ENCODE measurements at places on chromosomes 7 and 10.

GRCh38 chr7:69839782-69840181, 241.5 kb downstream of the AUTS2 start:
- no peak for DNase-seq

- no peak for DNase-seq
These were observed 86.2 kb downstream of the FAM13C start for GRCh38 chr10:59276133-59276532.

GRCh38 chr10:62268399-62269114, at the start of gene RTKN2:
RTKN2 (minus strand) TSS chr10:62268844; CDS start chr10:62268610, 234 bp downstream.
- DNase-seq = peak; percentile 28

- DNase-seq = no peak
These were observed 156.1 kb upstream of the CTBP2 start for GRCh38 chr10:125316436-125316835.

DNA sequence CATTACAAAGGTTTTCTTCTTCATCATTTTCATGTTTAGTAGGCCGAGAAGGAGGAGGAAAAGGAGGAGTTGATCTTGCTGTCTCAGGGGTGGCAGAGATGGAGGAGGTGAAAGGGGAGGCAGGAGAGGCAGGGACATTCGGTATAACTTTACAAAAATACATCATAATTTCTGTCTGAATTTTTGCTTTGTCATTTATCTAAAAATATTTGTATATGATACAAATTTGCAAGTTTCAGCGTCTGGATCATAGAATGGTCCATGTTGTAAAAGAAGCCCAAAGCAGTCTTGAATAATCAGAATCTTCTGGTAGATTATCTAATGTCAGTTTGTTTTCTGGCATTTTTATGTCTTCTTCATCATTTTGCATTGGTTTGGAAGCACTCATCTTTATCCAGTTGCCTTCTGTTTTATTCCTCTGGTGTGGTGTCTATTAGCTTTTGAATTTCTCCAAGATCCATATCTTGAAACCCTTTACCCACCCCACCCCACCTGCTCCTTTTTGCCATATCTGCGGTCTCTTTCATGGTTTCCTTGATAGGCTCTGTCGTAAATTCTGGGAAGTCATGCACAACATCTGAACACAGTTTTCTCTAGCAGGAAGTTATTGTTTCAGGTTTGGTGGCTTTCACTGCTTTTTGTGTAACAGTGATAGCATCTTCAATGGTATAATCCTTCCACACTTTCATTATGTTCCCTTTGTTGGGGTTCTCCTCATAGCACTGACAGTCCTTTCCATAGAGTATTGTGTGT, 95.0 kb downstream of the ST7 start:
- no peak for DNase-seq

DNA sequence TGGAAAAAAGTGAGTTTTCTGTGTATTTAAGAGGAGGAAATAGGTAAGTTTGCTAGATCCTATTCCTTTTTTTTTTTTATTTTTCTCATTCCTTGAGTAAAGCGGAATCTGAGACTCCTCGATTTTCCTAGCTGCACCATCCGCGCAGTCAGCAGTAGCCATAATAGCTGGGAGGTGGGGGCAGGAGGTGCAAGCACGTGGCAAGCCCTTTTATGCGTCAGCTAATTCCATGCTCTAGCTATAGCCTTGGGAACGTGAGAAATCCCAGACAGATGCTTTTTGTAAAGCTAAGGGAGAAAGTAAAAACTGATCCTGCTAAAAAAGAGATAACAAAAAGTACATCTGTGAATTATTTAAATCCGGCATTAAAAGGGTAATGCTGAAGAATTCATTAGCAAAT, 33.2 kb upstream of the TPK1 start:
- DNase-seq = no peak

GRCh38 chr7:151207804-151208203, 2.5 kb downstream of the H2BK1 start:
- no peak for DNase-seq

DNA sequence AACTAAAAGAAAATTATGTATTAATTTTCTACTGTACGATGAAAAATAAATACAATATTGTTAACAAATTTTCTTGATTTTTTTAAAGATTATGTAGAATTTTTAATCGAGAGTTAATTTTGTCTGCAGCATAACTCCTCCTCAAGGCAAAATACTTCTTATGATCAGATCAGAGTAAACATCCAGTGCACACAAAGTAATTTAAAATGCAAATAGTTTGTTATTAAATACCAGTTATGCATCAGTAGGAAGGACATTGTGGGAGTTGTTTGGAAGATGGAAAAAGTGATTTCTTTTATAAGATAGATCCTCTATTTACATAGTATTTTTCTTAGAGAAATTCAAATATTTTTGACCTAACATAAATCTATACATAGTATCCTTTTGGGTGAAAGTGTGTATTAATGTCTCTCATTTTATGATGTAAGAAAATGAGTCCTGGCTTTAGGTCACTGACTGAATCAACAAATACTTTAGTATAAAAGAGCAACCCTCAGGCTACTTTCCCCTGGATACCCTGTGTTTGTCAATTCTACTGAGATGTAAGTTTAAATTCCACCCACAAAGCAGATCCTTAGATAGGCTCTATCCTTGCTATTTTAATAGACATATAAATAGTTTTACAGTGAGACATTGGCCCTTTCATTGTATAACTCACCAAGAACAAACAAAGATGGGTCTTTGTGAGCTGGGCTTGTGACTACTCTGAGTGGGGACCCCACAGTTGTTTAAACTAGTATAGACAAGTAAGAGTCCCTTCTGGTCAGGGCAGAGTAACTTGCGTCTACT, 1133.7 kb downstream of the GATA3 start:
- DNase-seq = no peak

GRCh38 chr7:138564365-138564764, 104.3 kb downstream of the TRIM24 start:
- no peak for DNase-seq

DNA sequence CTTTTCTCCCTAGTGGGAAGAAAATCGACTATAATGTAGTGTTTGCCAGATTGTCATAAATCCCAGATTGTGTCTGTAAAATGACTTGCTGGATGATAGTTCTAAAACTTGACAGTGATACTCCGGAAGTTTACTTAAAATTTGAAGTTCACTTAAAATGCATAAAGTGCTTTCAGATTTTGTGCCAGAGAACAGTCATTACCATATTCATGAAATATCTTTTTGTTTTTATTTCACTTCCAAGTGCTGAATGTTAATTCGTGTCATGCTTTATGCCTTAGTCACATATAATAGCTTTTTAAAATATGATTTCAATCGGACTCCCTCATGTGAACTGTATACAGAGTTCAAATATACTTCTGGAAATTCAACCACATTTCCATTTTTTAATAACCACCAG, 30.4 kb downstream of the PRPF18 start:
- no peak for DNase-seq

DNA sequence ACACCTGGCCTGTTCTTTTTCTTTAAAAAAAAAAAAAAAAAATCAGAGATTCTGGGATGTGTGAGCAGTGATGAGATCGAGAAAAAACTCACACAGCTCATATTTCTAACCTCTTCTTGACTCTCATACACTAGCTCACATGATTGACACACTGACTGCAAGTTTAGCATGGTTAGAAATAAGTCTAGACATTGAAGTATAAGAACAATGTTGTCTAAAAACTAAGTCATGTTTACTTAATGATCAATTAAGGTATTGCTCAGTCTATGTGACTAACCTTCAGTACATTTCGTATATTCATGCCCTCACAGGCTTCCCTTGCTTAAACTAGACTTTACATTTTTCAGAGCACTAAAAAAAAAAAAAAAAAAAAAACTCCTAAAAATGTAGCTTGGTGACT, 775.1 kb downstream of the GATA3 start:
- DNase-seq = no peak

GRCh38 chr10:70115948-70116682, 16.5 kb downstream of the AIFM2 start:
- no peak for DNase-seq

DNA sequence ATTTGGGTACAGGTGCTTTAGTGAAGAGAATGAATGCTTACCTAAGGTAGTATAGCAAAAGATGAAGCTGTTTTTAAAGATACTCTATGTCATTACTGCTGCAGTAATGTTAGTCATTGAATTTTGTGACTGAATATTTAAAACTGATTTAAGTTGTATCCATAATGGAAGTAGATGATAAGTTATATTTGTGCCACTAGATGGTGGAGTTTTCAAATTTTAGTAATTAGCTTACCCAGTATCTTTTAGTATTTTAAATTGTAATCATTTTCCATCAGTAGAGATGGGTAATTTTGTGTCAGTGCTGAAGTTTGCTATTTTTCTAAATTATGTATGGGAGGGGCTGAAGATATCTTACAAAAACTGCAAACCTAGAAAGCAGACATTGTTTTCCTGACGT, 25.2 kb downstream of the HBP1 start:
- no peak for DNase-seq

DNA sequence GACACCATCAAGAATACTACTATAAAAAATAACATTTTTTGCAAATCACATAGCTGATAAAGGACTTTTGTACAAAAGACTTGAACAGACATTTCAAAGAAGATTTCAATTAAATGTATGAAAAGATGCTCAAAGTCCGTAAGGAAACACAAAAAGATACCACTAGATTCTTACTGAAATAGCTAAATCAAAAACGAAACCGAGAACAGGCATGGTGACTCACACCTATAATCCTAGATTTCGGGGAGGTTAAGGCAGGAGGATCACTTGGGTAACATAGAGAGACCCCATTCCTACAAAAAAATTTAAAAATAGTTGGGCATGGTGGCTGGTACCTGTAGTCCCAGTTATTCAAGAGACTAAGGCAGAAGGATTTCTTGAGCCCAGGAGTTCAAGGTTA, 520.2 kb upstream of the GRM3 start:
- no peak for DNase-seq

DNA sequence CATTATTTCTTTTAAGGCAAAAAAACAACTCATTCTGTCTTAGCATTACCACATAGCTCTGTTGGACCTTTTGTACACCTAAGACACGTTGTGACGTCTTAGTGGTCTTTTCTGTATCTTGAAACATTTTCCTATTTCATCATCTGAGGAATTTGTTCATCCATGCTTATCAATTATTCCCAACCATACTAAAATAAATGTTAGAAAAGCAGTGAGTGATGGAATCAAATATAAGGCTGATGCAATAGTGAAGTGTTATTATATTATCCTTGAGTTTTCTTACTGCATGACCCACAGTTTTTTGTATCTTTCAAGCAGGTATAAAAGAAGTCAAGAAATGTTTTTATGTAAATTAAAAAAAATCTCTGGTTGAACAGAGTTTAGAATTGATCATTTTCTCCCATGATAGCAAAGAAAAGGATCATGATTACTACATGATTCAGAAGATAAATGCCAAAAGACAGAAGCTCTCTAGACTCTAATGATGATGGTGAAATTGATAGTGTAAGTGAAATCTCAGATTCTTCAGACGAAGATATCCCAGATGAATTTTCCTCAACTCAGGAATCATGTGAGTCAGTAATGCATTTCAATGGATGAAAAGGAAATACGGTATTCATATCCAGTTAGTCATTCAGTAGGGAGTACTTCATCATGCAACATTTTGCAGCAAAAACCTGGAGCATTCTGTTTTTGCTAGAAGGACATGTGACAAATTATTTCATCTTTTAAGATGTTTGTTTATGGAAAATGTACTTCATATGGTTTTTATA, 51.4 kb downstream of the CELF2 start:
- DNase-seq = no peak

GRCh38 chr10:132195366-132196075, 8.8 kb downstream of the DPYSL4 start:
- DNase-seq = no peak

- no peak for DNase-seq
These were observed 5.7 kb downstream of the NRF1 start for GRCh38 chr7:129617178-129617577.

DNA sequence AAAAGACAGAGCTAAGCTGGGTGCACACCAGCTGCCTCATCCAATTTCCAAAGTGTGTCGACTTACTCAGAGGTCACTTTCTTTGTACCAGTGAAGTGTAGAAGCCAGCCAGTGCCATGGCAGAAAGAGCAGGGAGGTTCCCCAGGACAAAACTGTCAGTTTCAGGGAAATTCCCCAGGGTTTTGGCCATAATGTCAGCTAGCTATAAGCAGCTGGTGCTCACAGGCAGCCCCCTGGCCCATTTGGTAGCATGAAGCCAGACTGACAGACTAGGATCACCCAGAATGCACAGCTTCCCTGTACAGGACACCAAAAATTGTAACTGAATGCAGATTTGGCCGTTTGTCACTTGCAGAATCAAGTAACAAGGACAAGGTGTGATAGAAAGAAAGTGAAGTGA, 28.6 kb downstream of the MRPL32 start:
- no peak for DNase-seq

- no peak for DNase-seq
These were observed 22.4 kb downstream of the ZNF33A start for GRCh38 chr10:38032886-38033285.

- no peak for DNase-seq
These were observed 3.5 kb downstream of the STK31 start for GRCh38 chr7:23713285-23714149.

- no peak for DNase-seq
These were observed 27.0 kb upstream of the SUN1 start for GRCh38 chr7:805261-805660.

DNA sequence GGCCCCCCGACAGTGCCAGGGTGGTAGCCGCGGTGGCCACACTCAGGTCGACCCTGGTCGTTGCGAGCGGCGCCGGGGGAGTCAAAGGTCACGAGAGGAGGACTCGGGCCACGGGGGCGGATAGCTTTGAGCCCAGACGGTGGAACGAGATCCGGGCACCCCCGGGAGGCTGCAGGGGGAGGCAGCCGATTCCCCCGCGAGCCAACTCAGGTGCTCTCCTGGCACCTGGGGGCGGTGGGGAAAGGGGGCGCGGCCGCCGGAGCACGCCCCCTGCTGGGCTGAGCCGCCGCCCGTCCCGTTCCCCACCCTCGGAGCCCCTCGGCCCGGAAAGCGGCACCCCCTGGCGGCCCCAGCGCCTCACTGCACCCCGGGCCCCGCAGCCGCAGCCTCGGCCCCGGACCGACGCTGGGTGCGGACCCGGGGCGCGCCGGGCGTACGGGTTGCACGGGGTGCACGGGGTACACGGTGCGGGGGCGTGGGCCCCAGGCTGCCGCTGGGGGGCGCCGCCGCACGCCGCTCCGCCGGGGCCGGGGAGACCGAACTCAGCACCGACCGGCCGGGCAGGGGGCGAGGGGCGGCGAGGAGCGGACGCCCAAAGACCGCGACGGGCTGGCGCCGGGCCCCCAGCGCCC, 521 bp upstream of the NYAP1 start:
- peak; percentile 66 for DNase-seq

GRCh38 chr10:14653271-14654161, 121.2 kb downstream of the FAM107B start:
- DNase-seq = no peak

- no peak for DNase-seq
These were observed 393.3 kb upstream of the AUTS2 start for GRCh38 chr7:69204943-69205342.
